ENCODE measurements at places on chromosomes 13 and 19.

DNA sequence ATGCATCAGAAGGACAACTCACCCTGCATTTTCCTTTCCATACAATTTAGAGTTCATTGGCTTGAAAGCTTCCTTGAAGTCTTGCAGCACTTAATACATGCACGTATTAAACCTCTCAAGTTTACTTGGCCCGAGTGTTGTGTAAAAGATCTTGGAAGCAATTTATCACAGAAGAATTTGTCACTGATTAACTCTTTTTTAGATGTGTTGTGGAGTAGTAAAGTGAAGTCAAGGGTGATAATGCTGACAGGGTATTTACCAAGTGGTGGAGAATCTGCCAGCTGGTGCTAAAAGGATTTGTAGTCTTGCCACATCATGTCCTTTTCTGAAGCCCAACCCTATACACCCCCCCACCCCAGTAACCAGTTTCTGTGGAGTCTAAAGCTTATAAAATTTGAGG, 421.0 kb upstream of the MIR17HG start:
- no peak for DNase-seq

DNA sequence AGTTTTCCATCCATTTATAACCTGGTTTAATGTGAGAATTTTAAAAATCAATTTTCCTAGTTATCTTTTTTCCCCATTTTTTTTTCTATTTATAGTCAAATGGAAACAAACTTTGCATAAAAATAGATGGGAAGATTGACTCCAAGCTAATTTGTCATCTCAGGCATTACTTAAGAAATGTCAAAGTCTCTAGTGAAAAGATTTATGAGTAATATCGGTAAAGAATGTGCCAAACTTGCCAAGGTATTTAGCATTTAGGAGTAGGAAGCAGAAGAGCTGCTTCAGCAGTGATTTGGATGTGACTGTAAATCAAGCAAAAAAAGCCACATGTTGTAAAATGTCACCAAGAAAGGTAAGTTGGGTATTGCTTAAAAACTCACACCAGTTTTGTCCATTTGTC, 108.6 kb downstream of the LACC1 start:
- DNase-seq = no peak

DNA sequence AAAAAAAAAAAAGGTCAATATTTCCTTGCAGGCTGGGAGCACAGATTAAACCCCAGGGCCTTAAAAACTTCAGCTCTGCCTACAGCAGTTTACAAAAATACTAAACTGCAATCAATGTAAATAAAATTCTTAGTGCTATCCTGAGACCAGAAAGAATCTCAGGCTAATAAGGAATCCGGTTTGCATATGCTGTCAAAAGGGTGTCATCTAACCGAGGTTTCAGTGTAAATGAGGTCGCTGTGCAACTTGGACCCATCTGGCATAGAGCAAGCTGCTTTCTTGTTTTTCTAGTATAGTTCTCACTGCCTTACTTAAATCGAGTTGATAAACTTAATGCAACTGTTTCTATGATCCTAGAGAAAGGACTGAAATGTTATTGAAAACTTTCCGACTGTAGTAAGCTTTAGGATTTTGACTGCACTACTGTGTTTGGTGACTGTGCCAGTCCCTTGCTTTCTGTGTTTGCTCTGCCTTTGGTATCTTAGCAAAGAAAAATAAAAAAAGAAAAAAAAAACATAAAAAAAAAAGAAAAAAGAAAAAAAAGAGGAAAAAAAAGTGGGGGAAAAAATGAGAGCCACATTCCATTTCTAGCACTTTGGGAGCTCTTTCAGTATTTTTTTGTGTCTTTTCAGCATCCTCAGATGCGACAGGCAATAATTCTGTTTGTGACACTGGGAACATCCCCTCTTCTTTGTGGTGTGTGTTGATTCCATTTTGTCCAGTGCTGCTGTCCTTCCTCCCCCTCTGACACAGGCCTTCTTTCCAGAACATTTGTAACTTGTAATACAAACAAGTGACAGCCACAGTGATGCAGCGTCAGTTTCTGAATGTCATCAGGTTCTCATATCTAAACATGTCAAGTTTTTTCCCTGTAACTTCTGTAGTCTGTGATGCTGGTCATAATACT, 340.5 kb downstream of the ZNF536 start:
- DNase-seq = no peak

DNA sequence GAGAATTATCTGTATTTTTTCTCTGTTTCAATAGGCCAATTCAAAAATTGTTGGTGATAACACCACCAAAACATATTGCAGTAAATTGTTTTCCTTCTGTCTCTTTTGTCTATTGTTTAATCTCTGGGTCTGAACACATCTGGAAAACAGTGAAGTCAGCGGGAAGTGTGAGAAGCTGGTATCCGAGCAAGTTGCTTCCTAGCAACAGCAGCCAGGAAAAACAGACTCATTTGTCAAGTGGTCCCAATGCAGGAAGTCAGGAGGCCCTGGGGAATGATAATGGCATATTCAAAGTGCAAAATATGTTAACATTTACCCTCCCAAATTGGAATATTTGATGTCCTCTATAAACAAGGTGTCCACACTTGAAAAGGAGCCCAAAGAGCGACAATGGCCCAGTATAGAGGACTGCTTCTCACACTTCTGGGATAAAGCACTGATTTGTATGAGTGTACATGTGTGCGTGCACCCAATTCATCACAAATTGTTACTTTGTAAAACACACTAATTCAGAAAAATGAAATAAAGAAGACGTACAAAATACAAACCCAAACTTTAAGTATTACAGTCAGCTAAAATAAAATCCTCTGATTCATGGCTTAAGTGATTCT, 515.0 kb downstream of the TBC1D4 start:
- no peak for DNase-seq

GRCh38 chr13:103007427-103007762, 58.8 kb downstream of the SLC10A2 start:
- no peak for DNase-seq

DNA sequence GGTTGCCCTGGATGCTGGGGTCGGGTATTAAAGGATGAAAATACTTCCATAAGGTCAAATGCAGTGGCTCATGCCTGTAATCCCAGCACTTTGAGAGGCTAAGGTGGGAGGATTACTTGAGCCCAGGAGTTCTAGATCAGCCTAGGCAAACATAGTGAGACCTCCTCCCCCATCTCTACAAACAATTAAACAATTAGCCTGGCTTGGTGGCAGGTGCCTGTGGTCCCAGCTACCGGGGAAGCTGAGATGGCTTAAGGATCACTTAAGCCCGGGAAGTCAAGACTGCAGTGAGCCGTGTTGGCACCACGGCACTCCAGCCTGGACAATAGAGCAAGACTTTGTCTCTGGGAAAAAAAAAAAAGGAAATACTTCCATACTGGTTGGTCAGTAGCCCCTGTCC, 1.5 kb downstream of the KLK11 start:
- no peak for DNase-seq

- DNase-seq = no peak
These were observed 4.2 kb upstream of the MADCAM1 start for GRCh38 chr19:492091-492531.

- DNase-seq = no peak
These were observed 7.6 kb downstream of the PHLDB3 start for GRCh38 chr19:43496960-43497359.

GRCh38 chr13:59172076-59172475, 991.7 kb downstream of the DIAPH3 start:
- DNase-seq = no peak

- no peak for DNase-seq
These were observed 25.9 kb downstream of the UBA2 start for GRCh38 chr19:34454091-34454490.

GRCh38 chr13:100512422-100512821, 76.2 kb downstream of the GGACT start:
- DNase-seq = no peak

DNA sequence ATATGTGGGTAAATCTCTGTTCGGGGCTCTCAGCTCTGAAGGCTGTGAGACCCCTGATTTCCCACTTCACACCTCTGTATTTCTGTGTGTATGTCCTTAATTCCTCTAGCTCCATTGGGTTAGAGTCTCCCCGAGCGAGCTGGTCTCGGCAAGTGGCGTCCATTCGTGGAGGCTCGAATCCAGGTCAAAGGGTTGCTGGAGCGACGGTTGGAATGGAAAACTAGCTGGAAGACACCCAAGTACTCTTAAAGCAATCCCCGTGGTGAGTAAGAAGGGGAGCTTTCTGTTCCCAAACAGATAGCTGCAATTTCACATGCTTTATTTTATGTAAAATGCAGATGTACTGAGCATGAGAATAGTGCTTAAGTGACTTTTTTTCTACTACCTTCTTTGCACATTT, 277.5 kb upstream of the SGCG start:
- no peak for DNase-seq

GRCh38 chr13:44104197-44104490, 224.4 kb downstream of the LACC1 start:
- no peak for DNase-seq

DNA sequence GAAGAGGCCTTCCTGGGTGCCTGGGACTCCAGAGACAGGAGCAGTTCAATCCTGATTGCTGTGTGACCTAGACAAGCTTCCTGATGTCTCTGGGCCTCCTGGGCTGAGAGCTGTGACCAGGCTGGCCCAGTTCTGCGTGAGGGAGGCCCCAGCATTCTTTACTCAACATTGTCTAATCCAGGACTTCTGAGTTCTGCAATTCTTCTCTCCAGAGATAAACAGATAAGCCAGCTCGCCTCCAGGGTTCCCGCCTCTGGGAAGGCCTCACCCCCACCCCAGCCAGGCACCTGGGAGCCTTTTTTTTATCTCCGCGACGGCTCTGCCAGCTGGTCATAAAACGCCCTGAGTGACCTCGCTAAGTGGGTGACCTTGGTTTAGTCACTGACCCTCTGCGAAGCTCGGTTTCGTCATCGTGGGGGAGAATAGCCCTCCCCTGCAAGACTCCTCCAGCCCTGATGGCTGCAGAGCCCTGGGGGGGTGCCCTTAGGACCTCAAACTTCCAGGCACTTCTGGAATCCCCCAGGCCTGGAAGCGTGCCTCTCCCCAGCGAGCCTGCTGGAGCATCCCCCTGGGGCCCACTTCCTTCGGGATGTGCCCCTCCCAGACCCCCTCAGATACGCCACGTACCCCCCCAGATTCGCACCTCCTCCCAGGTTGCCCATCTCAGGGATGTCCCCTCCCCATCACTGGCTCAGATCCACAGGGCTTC, 1.9 kb downstream of the SULT2B1 start:
- no peak for DNase-seq

DNA sequence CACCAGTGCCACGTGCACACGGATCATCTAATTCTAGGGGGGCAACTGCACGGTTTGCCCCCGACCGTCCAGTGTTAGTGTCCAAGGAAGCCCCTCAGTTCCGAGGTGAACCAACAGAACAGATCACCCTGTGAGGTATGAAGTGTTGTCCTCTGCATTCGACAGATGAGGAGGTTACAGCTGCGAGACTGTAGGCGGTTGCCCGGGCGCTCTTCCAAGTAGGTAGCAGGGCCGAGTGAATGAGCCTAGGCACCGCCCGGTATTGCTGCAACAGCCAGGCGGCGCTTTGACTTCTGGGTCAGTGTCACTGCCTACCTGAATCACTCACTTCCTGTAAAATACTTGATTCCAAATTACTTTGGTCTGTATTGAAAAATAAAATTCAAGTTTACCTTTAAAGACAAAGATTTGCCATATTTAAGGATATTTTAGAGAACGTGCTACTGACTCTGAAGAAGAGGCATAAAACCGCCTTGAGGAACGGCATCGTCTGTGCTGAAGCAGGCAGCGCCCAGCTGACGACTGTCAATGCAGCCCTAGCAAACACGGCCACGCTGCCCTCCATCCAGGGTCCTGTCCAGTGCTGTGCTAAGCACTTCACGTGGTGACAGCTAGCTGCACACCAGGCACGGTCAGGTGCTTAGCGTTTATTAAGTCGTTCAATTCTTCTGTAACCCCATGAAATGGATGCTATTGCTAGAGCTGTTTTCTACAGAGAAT, 19.3 kb upstream of the RASA3 start:
- DNase-seq = no peak

DNA sequence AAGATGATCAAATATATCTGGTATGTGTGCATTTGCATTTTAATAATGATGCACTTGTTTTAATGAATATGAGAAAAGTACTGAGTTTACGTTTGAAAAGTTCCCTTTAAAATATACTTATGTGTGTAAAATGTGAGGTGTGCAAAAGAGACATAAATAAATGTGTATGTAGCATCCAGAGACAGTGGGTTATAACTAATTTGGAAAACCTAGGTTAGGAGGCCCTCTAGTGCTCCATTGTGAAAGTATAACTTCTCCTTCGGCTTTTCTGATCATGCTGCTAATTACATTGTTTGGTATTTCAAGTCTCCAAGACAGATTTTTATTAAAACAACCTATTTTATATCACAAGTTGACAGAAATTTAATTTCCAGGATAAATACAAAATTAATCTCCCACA, 30.1 kb downstream of the SCEL start:
- no peak for DNase-seq

GRCh38 chr19:56866538-56866937, 26.0 kb upstream of the PEG3 start:
- no peak for DNase-seq

- no peak for DNase-seq
These were observed 67.7 kb downstream of the TBC1D4 start for GRCh38 chr13:75414036-75414827.

DNA sequence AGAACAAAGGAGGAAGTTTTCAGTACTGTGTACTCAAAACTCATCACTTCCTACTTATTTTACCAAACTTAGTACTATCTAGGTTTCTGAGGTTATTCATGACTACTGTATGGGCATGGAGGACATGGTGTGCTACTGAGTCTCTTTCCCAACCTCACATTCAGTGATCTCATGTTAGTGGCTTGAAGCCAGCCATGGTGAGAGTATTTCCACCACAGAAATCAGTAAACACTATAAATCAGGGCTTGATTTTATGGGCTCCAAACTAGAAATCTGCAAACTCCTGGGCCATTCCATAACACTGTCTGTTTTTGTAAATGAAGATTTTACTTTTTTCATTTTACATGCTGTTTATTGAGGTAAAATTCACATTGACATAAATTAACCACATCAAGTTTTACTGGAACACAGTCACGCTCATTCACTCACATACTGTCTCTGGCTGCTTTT, 19.7 kb downstream of the MED26 start:
- DNase-seq = no peak

DNA sequence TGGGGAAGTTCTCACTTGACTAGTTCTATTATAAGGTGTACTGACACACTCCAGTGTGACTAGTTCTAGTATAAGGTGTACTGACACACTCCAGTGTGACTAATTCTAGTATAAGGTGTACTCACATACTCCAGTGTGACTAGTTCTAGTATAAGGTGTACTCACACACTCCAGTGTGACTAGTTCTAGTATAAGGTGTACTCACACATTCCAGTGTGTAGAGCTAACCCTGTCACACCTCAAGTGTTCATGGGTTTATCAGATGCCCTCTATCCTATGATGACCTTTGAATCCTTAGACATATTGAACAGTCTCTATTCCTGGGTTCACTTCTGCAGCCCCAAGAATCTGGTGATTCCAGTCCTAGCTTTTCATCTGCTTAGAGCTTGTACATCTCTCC, 54.6 kb upstream of the MYO16 start:
- DNase-seq = no peak
